CD8-positive, alpha-beta memory T cell (primary cell): ENCODE measurements at places on chromosomes 16 and 17. TPM values are rescaled to one million over a fixed set of nuclear protein-coding genes. Genes with fewer than 3 reads are reported as not detected.

Gene ABI3
- 48.5 TPM for total RNA-seq

DNA sequence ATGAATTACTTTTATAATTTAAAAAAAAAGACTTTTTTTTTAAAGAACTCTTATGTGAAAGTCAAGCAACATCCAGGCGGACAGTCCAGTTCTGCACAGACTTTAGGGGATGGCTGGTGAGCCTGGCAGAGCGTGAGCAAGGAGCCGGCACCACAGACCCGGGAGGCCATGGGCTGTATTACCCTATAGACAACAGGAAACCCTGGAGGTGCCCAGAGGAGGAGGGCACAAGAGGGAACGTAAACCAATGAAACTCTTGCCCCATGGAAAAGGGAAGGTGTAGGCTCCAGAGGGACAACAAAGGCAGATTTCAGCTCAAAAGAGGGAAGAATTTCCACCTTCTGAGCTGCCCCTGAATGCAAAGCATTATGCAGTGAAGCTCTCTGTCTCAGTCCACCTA is 25.5 kb upstream of the RPH3AL start:
- no peak overlapping the region for H3K4me3 ChIP-seq
- no peak overlapping the region for H3K27ac ChIP-seq
- no peaks in the 10 kb centered on the region for H3K27me3 ChIP-seq
- DNase-seq = no peak
- no peaks in the 10 kb centered on the region for H3K4me1 ChIP-seq

DNA sequence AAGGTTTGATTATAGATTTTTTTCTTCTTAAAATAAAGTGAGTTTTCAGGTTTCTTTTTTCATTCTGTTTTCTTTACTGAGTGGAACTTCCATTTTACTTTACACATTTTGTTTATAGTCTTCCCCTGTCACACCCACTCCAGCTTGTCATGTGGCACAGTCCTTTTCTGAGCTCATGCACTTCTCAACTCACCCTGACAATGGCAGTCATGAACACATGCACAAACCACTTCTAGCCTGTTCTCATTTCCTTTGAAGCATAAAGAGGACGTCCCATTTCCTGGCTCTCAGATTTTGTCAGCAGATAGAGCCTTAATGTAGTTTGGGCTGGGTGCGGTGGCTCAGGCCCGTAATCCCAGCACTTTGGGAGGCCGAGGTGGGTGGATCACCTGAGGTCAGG is 168.0 kb downstream of the AHSP start:
- H3K4me1 ChIP-seq = peaks cover 22% of the 10 kb centered on the region
- peak; percentile 40 for DNase-seq
- no peaks in the 10 kb centered on the region for H3K27me3 ChIP-seq
- no peaks in the 10 kb centered on the region for H3K36me3 ChIP-seq

Gene BTBD17
- not detected for total RNA-seq

DNA sequence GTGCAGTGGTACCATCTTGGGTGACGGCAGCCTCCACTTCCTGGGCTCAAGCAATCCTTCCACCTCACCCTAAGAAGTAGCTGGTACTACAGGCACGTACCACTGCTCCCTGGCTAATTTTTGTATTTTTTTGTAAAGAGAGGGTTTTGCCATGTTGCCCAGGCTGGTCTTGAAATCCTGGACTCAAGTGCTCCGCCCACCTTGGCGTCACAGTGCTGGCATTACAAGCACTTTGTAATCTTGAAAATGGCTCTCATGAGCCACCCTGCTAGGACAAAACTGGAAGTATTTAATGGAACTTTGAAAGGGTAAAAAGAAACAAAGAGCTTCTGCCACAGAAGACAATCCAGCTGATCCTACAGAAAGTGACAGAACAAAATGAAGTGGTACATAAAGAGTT is 9.2 kb downstream of the SUMO2 start:
- H3K36me3 ChIP-seq = peaks cover 12% of the 10 kb centered on the region
- H3K27ac ChIP-seq = no peak overlapping the region
- H3K4me1 ChIP-seq = peaks cover 8% of the 10 kb centered on the region
- H3K27me3 ChIP-seq = no peaks in the 10 kb centered on the region

Gene ABCC12
- total RNA-seq = not detected

DNA sequence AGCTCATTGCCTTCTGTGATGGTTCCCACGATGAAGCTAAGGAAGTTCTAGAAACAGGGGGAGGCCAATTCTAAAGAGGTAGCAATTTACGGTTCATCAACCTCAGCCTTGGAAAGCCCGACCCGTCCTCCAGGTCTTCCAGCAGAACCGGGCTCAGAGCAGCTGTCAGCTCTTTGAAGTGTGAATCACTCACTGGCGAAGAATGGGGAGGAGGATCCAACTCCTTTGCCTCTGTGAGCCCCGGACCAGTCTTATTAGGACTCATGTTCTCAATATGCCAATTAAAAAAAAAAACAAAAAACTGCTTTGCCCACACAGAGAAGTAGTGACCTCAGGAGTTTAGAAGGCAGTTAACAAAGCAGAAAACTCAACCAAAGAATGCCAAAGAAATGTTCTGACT is 31.4 kb downstream of the STX8 start:
- no peak overlapping the region for H3K27ac ChIP-seq
- no peaks in the 10 kb centered on the region for H3K27me3 ChIP-seq
- H3K4me3 ChIP-seq = no peak overlapping the region

Gene METRNL
- total RNA-seq = 22.3 TPM

- peaks cover 57% of the 10 kb centered on the region for H3K36me3 ChIP-seq
- peaks cover 27% of the 10 kb centered on the region for H3K4me1 ChIP-seq
- no peaks in the 10 kb centered on the region for H3K27me3 ChIP-seq
- DNase-seq = no peak
Measured at GRCh38 chr17:78812855-78813254, 27.8 kb downstream of the USP36 start.

- H3K27ac ChIP-seq = no peak within 1 kb of the TSS
- peaks cover 11% of the 10 kb centered on the region for H3K4me1 ChIP-seq
- H3K36me3 ChIP-seq = no peaks in the 10 kb centered on the region
- DNase-seq = no peak
Measured at GRCh38 chr17:70168977-70169708, at the start of gene KCNJ2. Gene KCNJ2 (plus strand): TSS chr17:70169532. CDS start chr17:70175040, 5,508 bp downstream.

DNA sequence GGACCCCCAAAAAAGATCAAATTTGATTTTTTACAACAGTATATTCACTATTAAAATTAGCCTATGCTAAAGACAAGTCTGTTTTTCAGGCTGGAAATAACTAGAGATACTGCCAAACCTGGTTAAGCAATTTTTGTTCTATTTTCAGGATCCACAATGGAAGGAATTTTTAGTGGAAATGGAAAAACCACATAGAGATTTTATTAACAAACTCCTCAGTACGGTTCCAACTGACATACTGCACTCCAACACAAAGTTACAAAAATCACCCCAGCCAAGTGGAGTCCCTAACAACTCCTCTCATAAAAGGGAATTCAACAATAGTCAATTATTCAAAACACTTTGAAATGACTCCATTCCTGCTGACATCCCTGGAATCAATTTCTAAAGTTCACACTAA is 101.6 kb upstream of the TOB1 start:
- peaks cover 6% of the 10 kb centered on the region for H3K36me3 ChIP-seq

- no peaks in the 10 kb centered on the region for H3K4me1 ChIP-seq
- DNase-seq = no peak
- H3K27ac ChIP-seq = no peak overlapping the region
- H3K36me3 ChIP-seq = no peaks in the 10 kb centered on the region
- no peaks in the 10 kb centered on the region for H3K27me3 ChIP-seq
- H3K4me3 ChIP-seq = no peak overlapping the region
Measured at GRCh38 chr16:51129105-51129504, 22.0 kb downstream of the SALL1 start.

- no peaks in the 10 kb centered on the region for H3K36me3 ChIP-seq
- H3K27me3 ChIP-seq = no peaks in the 10 kb centered on the region
- H3K4me3 ChIP-seq = no peak overlapping the region
- H3K4me1 ChIP-seq = no peaks in the 10 kb centered on the region
- no peak for DNase-seq
- no peak overlapping the region for H3K27ac ChIP-seq
Measured at GRCh38 chr17:45042346-45043120, 8.9 kb downstream of the DCAKD start.

- no peaks in the 10 kb centered on the region for H3K27me3 ChIP-seq
- no peaks in the 10 kb centered on the region for H3K36me3 ChIP-seq
- H3K4me3 ChIP-seq = no peak overlapping the region
- no peak overlapping the region for H3K27ac ChIP-seq
- DNase-seq = no peak
Measured at GRCh38 chr17:40382251-40382650, 17.7 kb upstream of the GJD3 start.

Gene SLX1A
- total RNA-seq = 70.9 TPM

GRCh38 chr16:85349365-85350145 is 237.3 kb upstream of the CIBAR2 start:
- H3K36me3 ChIP-seq = no peaks in the 10 kb centered on the region
- no peaks in the 10 kb centered on the region for H3K27me3 ChIP-seq
- no peaks in the 10 kb centered on the region for H3K4me1 ChIP-seq
- no peak for DNase-seq
- H3K4me3 ChIP-seq = no peak overlapping the region
- H3K27ac ChIP-seq = no peak overlapping the region

DNA sequence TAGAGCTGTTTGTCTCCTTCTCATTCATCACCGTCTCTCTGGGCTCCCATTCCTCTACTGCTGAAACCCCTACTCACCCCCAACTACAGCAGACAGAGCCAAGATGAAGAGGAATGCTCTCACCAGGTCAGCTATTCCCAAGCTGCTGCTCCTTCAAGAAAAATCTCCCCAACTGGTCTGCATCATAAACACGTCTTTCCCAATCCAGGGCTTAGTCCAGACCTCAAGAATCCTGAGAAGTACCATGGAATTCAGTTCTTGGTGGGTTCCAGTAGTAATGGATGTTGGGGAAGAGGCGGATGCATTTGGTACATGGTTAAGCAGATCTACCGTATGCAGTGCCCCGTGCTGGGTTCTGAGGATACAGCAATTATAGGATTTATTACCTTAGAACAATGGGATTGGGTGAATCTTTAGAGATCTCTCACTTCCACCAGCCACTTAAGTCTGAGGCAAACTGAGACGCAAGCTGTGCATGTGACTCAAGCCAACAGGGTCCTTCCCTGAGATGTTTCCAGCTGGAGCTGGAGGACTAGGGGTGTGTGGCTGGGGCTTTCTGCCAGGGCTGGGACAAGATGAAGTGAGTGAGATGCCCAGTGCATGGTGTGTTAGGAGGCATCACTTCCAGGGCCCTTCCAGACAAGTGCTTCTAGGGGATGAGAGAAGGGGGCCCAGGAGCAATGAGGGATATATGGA is 232.7 kb upstream of the CDH5 start:
- H3K27me3 ChIP-seq = no peaks in the 10 kb centered on the region
- no peak for DNase-seq
- H3K4me1 ChIP-seq = no peaks in the 10 kb centered on the region
- H3K36me3 ChIP-seq = no peaks in the 10 kb centered on the region
- no peak overlapping the region for H3K27ac ChIP-seq

- DNase-seq = no peak
- no peaks in the 10 kb centered on the region for H3K4me1 ChIP-seq
- H3K27ac ChIP-seq = no peak overlapping the region
- no peak overlapping the region for H3K4me3 ChIP-seq
Measured at GRCh38 chr16:60582528-60582927, 1453.7 kb downstream of the CDH8 start.

GRCh38 chr17:2996810-2997670 is 66.4 kb downstream of the OR1D5 start:
- H3K36me3 ChIP-seq = peaks cover 19% of the 10 kb centered on the region
- no peak overlapping the region for H3K4me3 ChIP-seq
- no peaks in the 10 kb centered on the region for H3K27me3 ChIP-seq
- no peak overlapping the region for H3K27ac ChIP-seq

Gene COL1A1
- 0.42 TPM for total RNA-seq

GRCh38 chr17:27570578-27570914 is 60.4 kb upstream of the LGALS9 start:
- no peak overlapping the region for H3K27ac ChIP-seq
- no peaks in the 10 kb centered on the region for H3K36me3 ChIP-seq
- no peak for DNase-seq
- no peak overlapping the region for H3K4me3 ChIP-seq
- H3K4me1 ChIP-seq = peaks cover 7% of the 10 kb centered on the region

Gene ZPBP2
- total RNA-seq = 0.58 TPM

DNA sequence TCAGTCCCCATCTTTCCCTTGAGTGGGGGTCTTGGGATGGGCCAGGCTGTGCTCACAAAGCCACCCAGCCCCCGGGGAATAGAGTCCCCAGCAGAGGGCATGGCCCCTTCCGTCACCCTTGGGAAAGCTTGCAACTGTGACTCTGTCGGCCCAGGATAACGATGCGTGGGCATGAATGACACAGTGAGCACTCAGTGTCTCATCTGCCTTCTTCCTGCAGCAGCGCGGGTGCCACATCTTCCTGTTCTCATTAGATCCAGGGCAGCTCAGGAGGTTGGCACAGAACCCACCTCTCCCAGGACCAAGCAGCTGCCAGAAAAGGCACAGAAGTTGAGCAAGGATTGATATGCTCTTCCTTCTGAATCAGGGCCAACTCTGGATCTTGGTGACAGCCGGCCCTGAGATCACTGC is 84.7 kb downstream of the MRC2 start:
- no peak overlapping the region for H3K4me3 ChIP-seq
- H3K27me3 ChIP-seq = no peaks in the 10 kb centered on the region
- H3K4me1 ChIP-seq = no peaks in the 10 kb centered on the region
- no peak overlapping the region for H3K27ac ChIP-seq
- DNase-seq = no peak

DNA sequence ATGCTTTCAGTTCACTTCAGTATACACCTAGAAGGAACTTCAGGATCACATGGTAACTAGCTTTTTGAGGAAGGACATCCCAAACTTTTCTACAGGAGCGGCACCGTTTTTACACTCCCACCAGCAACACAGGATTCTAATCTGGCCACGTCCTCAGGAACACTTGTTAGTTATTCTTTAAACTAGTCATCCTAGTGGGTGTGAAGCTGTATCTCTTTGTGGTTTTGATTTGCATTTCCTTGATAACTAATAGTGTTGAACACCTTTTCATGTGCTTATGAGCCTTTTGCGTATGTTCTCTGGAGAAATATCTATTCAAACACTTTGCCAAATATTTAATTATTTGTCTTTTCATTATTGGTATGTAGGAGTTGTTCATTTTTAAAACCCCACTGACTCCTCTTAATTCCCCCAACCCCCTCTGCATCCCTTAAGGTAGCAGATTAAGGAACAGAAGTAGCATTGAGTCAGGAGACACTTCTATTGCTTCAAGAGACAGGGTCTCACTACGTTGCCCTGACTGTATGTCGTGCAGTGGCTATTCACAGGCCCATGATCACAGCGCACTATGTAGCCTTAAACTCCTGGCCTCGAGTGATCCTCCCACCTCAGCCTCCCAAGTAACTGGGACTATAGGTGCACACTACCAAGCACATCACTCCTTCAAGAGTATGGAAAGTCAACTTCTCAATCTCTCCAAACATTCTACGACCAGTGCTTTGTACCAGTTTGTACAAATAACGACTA is 25.4 kb downstream of the YWHAE start:
- no peaks in the 10 kb centered on the region for H3K36me3 ChIP-seq
- peaks cover 78% of the 10 kb centered on the region for H3K4me1 ChIP-seq
- H3K27me3 ChIP-seq = no peaks in the 10 kb centered on the region
- peak overlapping the region; percentile 5 for H3K4me3 ChIP-seq
- no peak overlapping the region for H3K27ac ChIP-seq

GRCh38 chr17:63946440-63947363 is 14.6 kb upstream of the CD79B start:
- no peaks in the 10 kb centered on the region for H3K27me3 ChIP-seq
- peaks cover 23% of the 10 kb centered on the region for H3K4me1 ChIP-seq

Gene KRT25
- total RNA-seq = not detected

- DNase-seq = no peak
- H3K4me3 ChIP-seq = no peak overlapping the region
- H3K4me1 ChIP-seq = peaks cover 44% of the 10 kb centered on the region
- no peaks in the 10 kb centered on the region for H3K27me3 ChIP-seq
- H3K27ac ChIP-seq = no peak overlapping the region
- peaks cover 28% of the 10 kb centered on the region for H3K36me3 ChIP-seq
Measured at GRCh38 chr16:27330542-27330941, 16.8 kb downstream of the IL4R start.
